ENCODE measurements at places on chromosomes 2 and 18.

DNA sequence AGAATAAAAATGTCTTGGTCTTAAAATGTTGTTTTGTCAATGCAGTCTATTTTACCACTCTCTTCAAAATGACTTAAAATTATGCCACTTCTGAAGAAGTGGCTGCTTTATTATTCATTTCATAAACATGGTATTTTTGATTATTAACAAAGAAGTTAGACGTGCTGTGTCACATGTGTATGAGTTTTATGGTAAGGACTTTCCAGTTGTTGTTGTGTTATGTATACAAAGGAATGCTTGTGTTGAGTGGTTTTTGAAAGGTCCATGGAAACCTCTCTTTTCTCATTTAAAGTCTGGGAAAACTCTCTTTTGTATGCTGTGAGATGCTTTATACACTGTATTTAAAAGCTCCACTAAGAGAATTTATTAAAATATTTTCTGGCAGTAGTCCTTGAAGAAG lies 116.2 kb downstream of the MTCL1 start:
- DNase-seq, result no peak

GRCh38 chr2:26298638-26299393 lies 47.1 kb upstream of the SELENOI start:
- peak; percentile 55 for DNase-seq

DNA sequence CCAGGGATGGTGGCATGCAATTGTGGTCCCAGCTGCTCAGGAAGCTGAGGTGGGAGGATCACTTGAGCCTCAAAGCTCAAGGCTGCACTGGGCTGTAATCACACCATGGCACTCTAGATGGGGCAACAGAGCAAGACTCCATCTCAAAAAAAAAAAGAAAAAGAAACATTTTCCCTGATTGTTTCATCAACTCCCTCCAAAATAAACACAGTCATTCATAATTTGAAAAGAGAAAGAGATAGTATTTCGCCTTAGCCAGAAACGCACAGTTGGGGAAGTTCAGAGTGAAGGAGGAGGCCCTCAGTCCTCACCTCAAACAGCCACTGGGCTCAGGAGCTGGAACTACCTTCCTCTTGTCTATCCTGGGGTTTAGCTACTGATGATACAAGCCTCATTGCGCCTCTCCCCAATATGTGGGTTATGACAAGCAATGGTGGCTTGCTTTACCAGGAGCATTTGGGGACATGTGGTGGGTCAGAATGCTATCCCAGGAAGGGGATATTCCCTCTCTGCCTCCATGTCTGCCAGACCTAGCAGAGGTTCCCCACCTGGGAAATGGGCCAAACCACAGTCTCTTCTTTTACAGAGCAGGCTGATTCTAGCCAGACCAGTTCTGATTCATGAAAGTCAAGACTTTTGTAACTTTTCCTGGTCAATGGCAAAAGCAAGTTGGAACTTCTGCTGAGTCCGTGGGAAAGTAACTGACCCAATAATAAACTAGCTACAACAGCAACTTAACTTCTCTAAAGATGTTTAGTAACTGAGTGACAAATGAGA lies 22.2 kb upstream of the TMEM87B start:
- no peak for DNase-seq

GRCh38 chr2:120244656-120245519 lies 7.8 kb upstream of the RALB start:
- no peak for DNase-seq

DNA sequence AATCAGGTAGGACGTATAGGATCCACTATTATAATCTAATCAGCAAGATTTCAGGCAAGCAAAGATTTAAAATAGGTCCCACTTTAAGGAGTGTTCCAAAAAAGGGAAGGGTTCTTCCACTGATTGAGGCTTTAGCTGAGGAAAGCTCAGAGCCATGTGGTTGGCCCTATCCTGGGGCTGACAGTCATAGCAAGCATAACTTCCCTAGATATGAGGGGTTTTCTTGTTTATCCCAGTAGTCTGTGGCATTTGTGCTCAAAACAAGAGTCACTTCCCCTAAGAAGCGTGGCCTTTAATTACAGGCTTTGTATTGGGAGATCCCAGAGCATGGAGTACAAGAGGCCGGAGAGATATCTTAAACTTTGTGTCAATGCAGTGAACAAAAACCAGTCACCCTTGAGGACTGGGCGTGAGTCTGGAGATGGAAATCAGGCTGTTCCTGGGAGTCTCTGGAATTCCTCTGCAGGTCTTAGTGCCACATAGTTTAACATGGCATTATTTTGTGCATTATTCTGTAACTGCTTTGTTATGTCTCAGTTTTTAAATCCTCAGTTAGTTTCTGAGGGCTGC lies 136.9 kb upstream of the FBXO11 start:
- DNase-seq, result no peak

GRCh38 chr2:78614726-78615125 lies 410.8 kb upstream of the REG3G start:
- DNase-seq, result no peak

DNA sequence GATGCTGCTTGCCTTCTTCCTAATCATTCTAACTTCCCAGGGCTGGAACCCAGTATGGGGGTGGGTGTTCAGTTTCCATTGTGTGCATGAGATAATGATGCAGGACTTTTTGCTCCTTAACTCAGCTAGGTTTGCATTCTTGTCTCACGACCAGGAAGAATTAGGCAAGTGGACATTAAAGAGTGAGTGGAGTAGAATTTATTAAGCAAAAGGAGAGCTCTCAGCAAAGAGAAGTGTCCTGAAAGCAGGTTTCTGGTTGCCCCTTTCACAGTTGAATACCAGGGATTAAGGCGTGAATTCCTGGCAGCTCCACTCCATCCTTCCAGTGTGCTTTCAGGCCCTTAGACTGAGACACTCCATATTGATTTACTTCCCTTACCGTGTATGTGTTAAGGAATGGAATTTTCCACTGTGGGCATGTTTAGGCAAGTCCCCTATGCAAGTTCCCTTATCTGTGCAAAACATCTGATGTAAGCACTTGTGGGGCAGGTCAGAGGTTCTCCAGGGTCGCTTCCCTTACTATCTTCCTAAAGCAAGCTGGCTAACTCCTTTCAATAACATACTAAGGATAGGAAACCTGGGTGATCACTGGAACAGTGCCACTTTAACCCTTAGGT lies 126.5 kb downstream of the GPR39 start:
- DNase-seq, result no peak

- no peak for DNase-seq
Observed at GRCh38 chr2:15038366-15039364, 406.1 kb downstream of the LRATD1 start.

DNA sequence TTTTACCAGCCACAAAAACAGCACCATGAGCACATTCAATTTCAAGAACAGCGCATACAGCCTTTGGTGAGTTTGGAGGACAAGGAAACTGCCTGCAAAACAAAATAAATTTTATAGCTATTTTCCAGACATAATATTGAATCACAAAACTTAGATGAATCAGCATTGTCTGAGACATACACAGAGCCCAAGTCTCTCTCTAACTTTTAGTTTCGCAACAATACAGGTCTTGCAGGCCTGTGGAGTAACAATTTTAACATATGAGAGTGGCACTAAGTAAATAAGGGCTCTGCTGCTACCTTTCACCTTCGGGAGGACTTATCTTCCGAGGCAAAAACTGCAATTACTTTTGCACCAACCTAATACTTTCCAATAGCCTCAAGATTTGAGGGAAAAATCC lies 56.1 kb upstream of the PEX13 start:
- no peak for DNase-seq

DNA sequence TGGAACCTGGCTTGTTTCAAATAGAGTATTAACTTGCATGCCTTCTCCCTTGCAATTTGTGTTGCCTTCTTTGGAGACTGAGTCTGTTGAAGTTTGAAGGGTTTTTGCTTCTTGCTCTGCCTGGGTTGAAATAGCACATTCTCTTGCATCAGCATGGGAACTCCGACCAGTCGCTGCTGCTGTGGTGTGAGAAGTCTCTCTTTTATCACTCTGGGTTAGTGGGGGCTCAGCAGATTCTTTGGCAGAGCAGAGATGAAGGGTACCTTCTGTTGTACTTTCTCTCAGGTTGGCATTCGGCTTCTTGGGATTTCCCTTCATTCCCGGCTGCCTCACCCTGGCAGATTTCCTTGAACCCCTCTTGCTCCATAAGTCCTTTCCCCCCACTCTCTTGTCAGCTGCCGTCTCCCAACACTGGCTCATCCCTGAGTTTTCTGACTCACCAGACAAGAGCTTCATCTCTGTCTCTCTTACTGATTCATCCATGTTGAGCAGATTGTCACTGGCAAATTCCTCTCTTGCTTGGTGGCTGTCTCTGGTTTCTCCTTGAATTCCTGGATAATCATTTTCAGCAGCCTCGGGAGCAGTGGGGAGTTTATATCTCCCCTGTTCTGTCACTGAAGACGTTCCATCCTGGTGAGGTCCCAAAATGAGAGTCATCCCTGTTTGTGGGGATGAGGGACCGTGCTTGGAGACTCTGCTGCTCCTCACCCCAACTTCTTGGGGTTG lies 49.9 kb downstream of the ALPK2 start:
- no peak for DNase-seq

- DNase-seq, result no peak
Observed at GRCh38 chr2:78175645-78176044, 653.5 kb upstream of the LRRTM4 start.

- no peak for DNase-seq
Observed at GRCh38 chr18:80189531-80189865, 57.8 kb downstream of the PARD6G start.

DNA sequence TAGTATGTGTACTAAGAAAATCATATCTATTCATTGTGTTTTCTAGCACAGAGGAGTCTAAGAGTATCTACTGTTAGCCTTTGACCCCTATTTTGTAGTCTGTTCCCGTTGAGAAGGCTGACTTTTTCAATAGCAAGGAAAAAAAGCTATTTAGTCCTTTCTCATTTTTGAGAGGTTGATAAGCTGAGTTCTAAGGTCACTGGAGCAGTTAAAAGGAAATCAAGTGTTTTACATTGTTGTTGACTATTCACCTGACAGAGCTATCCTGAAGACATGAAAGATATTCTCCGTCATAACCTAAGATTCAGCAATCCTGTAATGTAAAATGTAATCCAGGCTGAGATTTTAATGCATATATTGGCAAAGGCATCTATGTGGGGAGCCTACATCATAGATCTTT lies 280.3 kb upstream of the NRP2 start:
- no peak for DNase-seq

GRCh38 chr2:48132271-48132625 lies 225.9 kb upstream of the FBXO11 start:
- no peak for DNase-seq

DNA sequence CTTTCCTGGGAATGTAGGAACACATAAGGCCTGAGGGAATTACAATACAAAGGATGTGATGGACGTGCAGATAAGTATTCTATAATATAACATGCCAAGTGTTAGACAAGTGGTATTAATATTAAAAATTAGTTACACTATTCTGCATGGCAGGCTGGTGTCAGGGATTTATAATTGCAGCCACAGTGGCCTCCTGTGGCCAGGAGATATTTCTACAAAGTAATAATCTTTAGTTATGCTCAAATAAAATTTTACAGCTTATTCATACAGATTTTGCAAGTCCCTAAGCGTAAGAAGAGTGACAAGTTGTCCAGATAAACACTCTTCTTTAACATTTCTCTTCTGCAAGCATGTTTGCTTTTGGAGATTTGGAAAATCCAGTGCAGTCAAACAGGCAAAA lies 90.4 kb upstream of the CBLN2 start:
- DNase-seq, result no peak

- DNase-seq, result no peak
Observed at GRCh38 chr2:185201063-185201462, 537.5 kb upstream of the FSIP2 start.

- no peak for DNase-seq
Observed at GRCh38 chr2:112165296-112165695, 27.1 kb downstream of the FBLN7 start.

DNA sequence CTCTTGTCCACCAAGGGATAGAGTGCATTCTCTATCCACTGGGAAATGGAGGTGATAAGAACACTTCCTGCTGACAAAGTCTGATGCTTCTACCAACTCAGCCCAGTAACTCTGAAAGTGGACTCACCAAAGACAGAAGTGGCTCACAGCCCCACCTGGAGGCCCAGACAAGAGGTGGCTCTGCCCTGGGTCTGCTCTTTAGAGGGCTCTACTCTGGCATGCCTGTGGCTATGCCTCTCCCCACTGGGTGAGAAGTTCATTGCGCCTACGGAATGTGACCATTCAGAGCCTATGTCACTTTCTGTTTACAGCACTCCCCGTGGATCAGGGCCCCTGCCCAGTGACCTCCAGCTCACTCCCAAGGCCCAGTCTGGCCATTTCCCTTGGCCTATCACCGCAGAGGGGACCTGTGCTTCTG lies 13.5 kb upstream of the XDH start:
- DNase-seq, result no peak

- DNase-seq, result no peak
Observed at GRCh38 chr2:11433822-11434221, 32.1 kb downstream of the E2F6 start.

GRCh38 chr18:22424565-22424963 lies 6.8 kb upstream of the CTAGE1 start:
- DNase-seq, result no peak

DNA sequence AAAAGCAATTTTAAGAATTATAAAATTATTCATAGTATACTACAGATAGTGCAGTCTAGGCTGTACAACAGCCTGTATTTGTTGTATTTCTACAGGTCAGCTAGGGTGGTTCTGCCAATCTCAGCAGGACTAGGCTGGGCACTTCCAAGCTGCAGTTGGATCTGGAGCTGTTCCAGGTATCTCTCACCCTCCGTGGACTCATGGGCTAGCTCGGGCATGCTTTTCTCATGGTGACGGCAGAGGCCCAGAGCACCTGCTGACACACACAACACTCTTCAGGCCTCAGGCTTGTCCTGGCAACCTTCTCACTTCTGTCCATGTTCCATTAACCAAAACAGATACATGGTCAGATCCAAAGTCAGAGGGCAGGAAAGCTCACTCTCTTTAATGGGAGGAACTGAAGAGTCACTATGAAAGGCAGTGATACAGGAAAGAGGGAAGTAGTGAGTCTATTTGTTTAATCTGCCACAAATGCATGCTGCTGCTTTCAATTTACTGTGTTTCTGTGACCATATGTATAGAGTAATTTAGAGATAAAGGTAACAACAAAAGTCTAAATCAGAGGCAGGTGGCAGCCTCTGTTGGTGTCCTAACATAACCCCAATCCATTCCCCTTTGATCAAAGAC lies 462.4 kb upstream of the ACVR2A start:
- no peak for DNase-seq

DNA sequence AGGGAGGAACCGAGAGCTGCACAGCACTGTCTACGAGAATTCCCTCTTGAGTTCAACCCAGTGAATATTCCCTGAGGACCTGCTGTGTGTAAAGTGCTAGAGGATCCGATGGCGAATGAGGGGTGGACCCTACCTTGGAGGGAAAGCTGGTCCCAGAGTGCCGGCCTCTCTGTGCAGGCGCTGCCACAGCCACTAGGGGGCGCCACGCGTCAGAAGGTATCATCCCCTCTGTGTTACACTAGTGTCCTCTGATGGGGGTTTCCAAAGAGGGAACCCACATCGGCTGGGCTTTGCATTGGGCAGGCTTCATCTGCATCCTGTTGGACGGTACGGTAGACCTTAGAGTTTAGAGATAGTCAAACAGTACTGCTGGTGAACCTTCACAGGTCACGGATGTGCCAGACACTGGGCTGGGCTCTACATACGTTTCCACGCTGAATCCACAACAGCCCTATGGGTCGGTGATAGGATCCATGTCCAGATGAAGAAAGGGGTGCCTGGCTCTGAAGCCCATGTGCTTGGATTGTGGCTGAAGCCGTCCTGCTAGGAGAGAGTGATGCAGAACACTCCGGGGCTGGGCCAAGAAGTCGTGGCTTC lies 39.0 kb downstream of the COA5 start:
- peak; percentile 90 for DNase-seq

GRCh38 chr2:236702657-236703372 lies 133.2 kb downstream of the ACKR3 start:
- DNase-seq, result no peak
